ENCODE measurements at places on chromosomes 1 and 21.

DNA sequence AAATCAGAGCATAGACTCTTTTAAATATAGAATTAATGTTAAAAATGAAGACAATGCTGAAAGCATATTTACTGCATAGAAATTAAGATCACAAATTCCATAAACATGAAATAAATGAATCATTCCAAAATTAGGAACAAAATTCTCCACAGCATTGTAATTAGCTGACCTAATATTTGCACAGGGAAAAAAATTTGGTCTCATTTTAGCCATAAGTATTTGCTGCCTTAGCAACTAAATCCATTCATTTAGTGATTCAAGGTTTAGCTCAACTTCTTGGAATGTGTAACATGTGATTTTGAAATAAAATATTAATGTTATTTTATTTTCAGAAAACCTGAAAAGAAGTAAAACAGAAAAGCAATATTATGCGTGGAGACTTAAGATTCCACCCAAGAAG is 25.5 kb downstream of the ADAMTS5 start:
- DNase-seq = no peak

DNA sequence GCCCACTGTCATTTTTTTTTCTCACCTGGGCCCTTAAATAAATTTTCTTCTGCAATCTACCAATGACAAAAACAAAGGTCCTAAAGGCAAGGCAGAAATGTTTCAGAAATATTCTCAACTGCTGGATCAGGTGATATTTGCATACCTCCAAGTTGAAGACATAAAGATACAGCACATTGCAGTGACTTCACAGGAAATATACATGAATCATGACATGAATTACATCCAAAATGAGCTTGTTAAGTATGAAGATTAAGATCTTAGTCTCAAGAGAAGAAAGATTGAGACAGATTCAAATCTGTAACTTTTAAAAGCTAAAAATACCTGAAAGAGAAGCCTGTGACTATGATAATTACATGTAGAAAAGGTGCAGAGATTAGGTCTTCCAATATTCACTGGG is 207.8 kb downstream of the SIPA1L2 start:
- no peak for DNase-seq

DNA sequence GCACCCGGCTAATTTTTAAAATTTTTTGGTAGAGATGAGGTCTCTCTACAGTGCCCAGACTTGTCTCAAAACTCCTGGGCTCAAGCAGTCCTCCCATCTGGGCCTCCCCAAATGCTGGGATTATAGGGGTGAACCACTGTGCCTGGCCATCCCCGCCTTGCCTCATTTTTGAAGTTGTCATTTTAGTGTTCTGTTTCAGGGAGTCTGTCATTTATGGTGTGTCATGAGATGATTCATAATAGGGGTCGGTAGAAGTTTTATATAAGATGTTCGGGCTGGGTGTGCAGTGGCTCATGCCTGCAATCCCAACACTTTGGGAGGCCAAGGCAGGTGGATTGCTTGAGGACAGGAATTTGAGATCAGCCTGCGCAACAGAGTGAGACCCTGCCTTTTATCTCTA is 8.5 kb downstream of the PRCC start:
- no peak for DNase-seq

- DNase-seq = peak; percentile 75
Measured at GRCh38 chr1:109792056-109792831, 28.5 kb upstream of the EPS8L3 start.

GRCh38 chr21:16519036-16519435 is 789.3 kb downstream of the USP25 start:
- DNase-seq = no peak

- DNase-seq = no peak
Measured at GRCh38 chr1:234139966-234140365, 233.3 kb upstream of the COA6 start.

DNA sequence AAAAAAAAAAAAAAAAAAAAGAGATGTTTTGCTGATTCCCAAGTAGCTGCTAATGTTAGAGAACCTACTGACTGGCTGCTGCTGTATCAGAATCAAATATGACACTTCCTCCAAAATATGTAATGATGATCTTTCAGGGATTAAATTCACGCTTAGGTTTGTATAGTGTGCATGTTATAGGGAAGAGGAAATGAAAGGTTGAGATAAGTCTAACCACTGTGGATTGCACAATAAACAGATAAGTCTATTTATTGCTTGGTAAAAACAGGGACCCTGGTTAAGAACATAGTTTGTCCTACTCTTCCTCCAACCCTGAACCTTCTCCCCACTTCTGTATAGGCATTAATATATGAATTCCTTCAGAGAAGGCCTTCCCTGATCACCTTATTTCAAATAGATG is 13.2 kb downstream of the RC3H1 start:
- DNase-seq = no peak

- no peak for DNase-seq
Measured at GRCh38 chr21:29300807-29301138, 2.1 kb downstream of the BACH1 start.

- DNase-seq = no peak
Measured at GRCh38 chr1:163049296-163049695, 19.9 kb upstream of the RGS4 start.
